Natural killer cell treated with Interleukin-12 subunit alpha and Interleukin-12 subunit beta and Interleukin-15 and Interleukin-18, amount 100 ng/mL, for 72 hours (primary cell): ENCODE measurements at places on chromosomes 3 and 15.
A peak's percentile ranks its signal among the peaks of the same experiment; 100 is the strongest.

DNA sequence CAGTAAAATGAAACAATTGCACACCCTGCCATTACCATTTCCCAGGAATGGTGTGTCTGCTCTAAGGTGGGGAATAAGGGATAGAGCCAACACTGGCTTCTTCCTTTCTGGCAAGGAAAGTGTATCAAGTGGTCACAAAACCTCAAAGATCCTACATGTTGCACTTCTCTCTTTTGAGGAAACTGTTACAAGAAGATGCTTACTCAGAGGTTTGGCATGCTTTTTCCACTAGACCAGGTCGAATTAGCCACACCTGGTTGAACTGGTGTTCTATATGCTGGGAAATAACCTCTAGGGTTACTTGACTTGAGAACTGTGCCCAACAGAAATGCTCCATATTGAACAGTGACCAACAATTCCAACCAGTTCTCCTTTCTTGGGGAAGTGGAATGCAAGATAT lies 102.9 kb downstream of the LRRN1 start:
- H3K4me1 ChIP-seq: no peaks in the 10 kb centered on the region
- H3K27me3 ChIP-seq: no peaks in the 10 kb centered on the region
- H3K4me3 ChIP-seq: no peak overlapping the region
- no peaks in the 10 kb centered on the region for H3K36me3 ChIP-seq
- no peak overlapping the region for H3K27ac ChIP-seq

DNA sequence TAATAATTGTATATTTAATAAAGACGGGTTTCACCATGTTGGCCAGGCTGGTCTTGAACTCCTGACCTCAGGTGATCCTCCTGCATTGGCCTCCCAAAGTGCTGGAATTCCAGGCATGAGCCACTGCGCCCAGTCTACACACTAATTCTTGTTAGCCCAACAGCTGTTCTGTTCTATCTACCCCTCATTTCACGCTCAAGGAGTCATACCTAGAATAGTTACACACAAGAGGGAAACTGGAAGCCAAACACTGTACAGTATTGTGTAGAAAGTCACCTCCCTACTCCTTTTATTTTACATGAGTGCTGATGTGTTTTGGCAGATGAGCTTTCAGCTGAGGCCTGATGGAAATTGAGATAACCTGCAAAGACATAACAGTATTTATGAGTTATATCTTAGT lies 13.4 kb upstream of the CTDSPL2 start:
- DNase-seq: no peak
- no peaks in the 10 kb centered on the region for H3K4me1 ChIP-seq
- H3K36me3 ChIP-seq: no peaks in the 10 kb centered on the region
- no peaks in the 10 kb centered on the region for H3K27me3 ChIP-seq
- H3K27ac ChIP-seq: no peak overlapping the region
- no peak overlapping the region for H3K4me3 ChIP-seq

DNA sequence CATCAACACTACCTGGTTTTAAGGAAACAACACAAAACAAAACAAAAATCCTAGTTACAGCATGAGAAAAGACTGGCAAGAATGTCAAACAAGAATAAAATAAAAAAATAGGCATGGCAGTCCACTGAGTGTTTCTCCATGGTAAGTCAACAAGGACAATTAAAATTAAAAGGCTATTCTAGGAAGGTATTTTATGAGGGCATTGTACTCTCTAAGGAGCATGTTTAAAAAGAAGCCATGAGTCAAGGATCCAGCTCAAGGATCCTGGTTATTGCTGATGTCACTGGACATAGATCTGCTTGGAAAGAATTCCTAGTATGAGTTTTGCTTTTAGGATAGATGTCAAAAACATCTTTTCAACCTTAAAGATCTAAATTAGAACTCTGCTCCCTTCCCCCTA lies 106.7 kb downstream of the MYO5A start:
- no peak overlapping the region for H3K27ac ChIP-seq
- DNase-seq: no peak
- H3K4me1 ChIP-seq: peaks cover 6% of the 10 kb centered on the region

- H3K27ac ChIP-seq: no peak overlapping the region
- no peaks in the 10 kb centered on the region for H3K36me3 ChIP-seq
- peaks cover 5% of the 10 kb centered on the region for H3K27me3 ChIP-seq
- H3K4me1 ChIP-seq: peaks cover 10% of the 10 kb centered on the region
- DNase-seq: no peak
These were observed 43.2 kb upstream of the PPP4R2 start for GRCh38 chr3:72953325-72953956.

DNA sequence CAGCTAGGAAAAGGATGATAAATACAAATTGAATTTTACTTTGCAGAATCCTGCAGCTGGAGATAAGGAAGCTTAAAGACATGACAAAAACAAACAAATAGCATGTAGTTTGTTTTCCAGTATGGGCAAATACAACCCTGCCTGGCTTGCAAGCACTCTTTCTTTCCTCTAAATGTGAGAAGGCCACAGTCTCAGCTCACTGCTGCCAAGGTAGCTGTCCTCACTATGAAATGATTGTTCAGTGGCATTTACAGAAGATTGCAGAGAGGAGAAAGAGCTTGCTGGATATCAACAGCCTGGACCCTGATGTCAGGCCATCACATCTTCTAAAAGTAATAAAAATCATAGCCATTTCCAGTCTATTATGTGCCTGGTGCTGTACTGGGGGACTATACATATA lies 262.0 kb downstream of the CLSTN2 start:
- H3K27me3 ChIP-seq: peaks cover 3% of the 10 kb centered on the region
- H3K27ac ChIP-seq: no peak overlapping the region
- no peak for DNase-seq
- H3K36me3 ChIP-seq: peaks cover 6% of the 10 kb centered on the region

DNA sequence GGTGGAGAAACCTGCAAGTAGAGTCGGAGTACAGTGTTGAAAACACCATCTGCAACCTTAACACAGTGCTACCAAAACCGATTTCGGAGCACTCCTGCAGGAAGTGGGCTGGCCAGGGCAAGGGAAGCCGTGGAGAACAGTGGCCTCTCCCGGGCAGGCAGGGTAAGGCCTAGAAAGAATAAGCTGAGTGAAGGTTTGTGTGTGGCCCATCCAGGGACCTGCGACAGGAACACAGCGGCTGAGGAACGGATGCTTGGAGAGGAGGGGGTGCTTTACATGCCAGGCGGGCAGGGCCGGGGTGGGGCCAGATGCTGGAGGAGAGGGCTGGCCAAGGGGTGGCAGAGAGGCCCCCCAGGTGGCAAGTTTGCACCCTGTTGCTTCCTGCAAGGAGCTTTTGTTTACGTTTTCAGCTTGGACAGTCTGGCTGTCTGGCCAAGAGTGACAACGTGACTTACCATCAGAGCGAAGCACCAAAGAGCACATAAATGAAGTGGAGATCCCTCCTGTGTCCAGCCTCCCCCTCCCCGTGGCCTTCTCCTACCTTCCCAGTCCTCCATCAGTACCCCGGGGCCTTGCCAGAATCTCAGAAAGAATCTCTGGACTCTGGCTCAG lies 156.5 kb downstream of the PGPEP1L start:
- no peaks in the 10 kb centered on the region for H3K27me3 ChIP-seq
- peak overlapping the region; percentile 95 for H3K4me3 ChIP-seq
- peaks cover 38% of the 10 kb centered on the region for H3K4me1 ChIP-seq
- DNase-seq: peak; percentile 71
- peak overlapping the region; percentile 65 for H3K27ac ChIP-seq

- no peaks in the 10 kb centered on the region for H3K27me3 ChIP-seq
- no peaks in the 10 kb centered on the region for H3K36me3 ChIP-seq
- H3K4me3 ChIP-seq: no peak overlapping the region
- no peak overlapping the region for H3K27ac ChIP-seq
- DNase-seq: no peak
These were observed 19.5 kb downstream of the DUSP7 start for GRCh38 chr3:52036829-52037228.

DNA sequence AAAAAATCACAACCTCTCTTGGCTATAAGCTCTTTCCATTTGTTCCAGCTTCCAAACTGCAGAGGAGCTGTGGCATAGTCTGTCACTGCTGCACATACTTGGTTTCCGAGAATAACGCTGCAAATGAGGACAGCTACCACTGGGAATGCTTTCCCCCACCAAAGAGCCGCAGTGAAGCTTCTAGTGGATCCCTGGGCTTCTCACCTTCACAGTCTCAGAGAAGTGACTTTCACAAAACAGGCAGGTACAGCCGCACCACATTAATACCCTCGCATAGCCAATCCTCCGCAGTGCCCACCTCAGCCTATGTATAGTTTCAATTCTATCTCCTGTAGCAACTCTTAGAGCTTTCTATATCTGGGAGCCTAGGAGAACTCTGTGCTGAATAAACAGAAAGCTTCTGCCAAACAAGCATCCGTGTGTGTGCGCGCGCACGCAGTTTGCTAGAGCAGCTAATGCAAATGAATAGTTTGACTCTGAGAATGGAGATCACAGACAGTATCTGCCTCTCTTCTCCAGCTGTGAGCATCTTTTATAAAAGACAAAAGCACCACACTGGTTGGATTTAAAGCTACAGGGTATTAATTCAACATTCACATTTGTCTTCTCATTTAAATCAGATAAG lies 81.9 kb upstream of the PLXND1 start:
- DNase-seq: no peak
- H3K4me1 ChIP-seq: peaks cover 6% of the 10 kb centered on the region
- no peaks in the 10 kb centered on the region for H3K36me3 ChIP-seq
- H3K27ac ChIP-seq: no peak overlapping the region
- no peaks in the 10 kb centered on the region for H3K27me3 ChIP-seq

DNA sequence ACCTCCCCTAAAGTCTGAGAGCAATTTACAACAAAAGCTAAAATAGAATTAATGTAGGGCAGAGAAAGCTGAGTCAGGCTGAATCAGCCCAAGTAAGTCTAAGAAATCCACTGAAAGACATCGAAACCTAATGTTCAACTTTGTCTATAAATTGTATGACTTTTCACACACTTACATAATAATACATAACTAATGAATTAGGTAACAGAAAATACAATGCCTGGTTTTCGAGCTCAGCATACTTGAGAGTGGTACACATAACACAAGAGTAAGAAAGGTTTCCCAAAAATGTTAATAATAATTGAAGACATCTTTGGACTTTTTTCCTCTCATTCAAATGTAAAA lies 55.3 kb upstream of the VGLL4 start:
- H3K4me3 ChIP-seq: no peak overlapping the region
- no peaks in the 10 kb centered on the region for H3K4me1 ChIP-seq
- H3K36me3 ChIP-seq: no peaks in the 10 kb centered on the region
- no peak for DNase-seq
- H3K27ac ChIP-seq: no peak overlapping the region
- H3K27me3 ChIP-seq: no peaks in the 10 kb centered on the region

GRCh38 chr3:39185326-39185958 lies 7.0 kb downstream of the XIRP1 start:
- no peaks in the 10 kb centered on the region for H3K27me3 ChIP-seq
- H3K27ac ChIP-seq: no peak overlapping the region
- no peak overlapping the region for H3K4me3 ChIP-seq
- no peak for DNase-seq
- H3K36me3 ChIP-seq: no peaks in the 10 kb centered on the region

GRCh38 chr15:83653639-83654378 lies at the start of gene ADAMTSL3:
Gene ADAMTSL3, plus strand, starts transcription at chr15:83654123. Its CDS starts 1,639 bp downstream, at chr15:83655762.
- no peaks in the 10 kb centered on the region for H3K4me1 ChIP-seq
- H3K4me3 ChIP-seq: no peak within 1 kb of the TSS
- H3K27ac ChIP-seq: no peak within 1 kb of the TSS
- DNase-seq: no peak
- no peaks in the 10 kb centered on the region for H3K36me3 ChIP-seq

GRCh38 chr3:49341996-49342395 lies 2.1 kb upstream of the USP4 start:
- peak overlapping the region; percentile 98 for H3K27ac ChIP-seq
- DNase-seq: no peak
- no peaks in the 10 kb centered on the region for H3K27me3 ChIP-seq
- H3K4me3 ChIP-seq: peak overlapping the region; percentile 51

DNA sequence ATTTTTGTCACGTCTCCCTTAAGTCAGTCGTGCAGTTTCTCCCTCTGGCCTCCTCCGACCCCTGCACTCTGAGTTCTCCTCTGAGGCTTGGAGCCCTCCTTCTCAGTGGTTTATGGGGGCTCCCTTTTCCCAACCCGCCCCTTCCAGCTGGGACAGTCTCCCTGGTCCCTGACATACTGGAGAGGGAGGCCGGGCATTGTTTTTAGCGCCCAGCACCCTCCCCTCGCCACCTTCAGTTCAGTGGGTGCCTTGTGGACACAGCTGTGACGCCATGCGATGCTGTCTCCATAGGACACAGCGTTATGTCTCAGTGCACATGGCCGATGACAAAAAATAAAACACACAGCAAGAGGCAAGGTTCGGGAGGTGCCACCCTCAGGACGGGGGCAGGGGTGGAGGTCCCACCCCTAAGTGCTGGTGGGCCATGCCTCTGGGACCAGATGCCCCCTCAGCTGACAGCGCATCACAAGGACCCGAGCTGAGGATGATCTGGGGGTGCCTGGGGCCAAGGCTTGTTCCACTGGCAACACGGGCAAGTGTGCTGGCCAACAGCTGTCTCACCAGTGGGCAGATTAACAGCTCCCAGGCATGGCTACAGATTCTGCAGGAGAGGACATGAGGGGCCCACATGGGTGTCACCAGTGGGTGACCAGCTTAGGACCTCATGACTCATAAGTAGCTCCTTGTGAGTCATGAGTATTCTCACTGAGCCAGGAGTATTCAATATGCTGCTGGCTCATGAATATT lies 81.6 kb downstream of the PLXNA1 start:
- H3K27me3 ChIP-seq: peaks cover 16% of the 10 kb centered on the region
- peak; percentile 53 for DNase-seq
- H3K4me3 ChIP-seq: no peak overlapping the region

DNA sequence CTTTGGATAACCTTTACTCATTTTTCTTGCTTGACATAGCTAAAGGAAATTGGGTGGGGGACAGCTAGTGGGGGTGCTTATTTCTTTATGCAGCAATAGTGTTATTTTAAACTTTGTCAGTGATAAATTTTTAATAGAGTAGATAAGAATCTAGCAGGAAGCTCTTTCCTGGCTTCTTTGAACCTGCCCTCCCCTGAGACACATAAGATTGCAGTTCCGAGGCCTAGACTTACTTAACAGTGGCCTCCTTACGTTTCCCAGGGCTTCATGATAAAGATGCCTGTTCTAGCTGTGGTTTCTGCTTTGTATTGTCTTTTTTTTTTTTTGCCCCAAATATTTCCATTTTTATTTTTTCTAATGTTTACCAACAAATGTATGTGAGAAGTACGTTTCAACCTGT lies 170.1 kb downstream of the VPS8 start:
- no peak for DNase-seq
- H3K27me3 ChIP-seq: no peaks in the 10 kb centered on the region
- no peak overlapping the region for H3K4me3 ChIP-seq
- peaks cover 6% of the 10 kb centered on the region for H3K4me1 ChIP-seq
- no peak overlapping the region for H3K27ac ChIP-seq
- H3K36me3 ChIP-seq: peaks cover 19% of the 10 kb centered on the region

DNA sequence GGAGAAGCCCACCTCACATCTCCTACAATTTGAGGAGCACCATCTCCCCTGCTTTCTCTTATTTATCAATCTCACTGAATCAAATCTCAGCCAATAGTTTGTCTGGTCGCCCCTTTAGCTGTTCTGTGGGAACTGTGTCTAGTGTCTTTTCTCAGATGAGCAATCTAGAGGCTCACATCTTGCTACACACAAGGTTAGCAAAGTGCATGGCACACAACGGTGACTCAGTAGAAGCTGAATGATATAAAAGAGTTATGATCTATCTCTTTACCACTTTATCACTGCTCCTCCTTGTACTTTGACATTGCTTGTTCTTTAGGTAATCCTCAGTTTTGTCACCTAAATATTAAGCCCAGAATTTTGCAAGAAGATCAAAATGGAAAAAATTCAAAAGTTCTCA lies 16.8 kb upstream of the COLQ start:
- peaks cover 56% of the 10 kb centered on the region for H3K4me1 ChIP-seq
- no peak for DNase-seq

- H3K36me3 ChIP-seq: no peaks in the 10 kb centered on the region
- peaks cover 7% of the 10 kb centered on the region for H3K27me3 ChIP-seq
- no peak for DNase-seq
- no peak overlapping the region for H3K27ac ChIP-seq
- no peak overlapping the region for H3K4me3 ChIP-seq
These were observed 12.2 kb downstream of the LRRK1 start for GRCh38 chr15:100931143-100931890.
